ENCODE measurements at places on chromosomes 5 and 9. TPM values are rescaled to one million over a fixed set of nuclear protein-coding genes. Genes with fewer than 3 reads are reported as not detected.

DNA sequence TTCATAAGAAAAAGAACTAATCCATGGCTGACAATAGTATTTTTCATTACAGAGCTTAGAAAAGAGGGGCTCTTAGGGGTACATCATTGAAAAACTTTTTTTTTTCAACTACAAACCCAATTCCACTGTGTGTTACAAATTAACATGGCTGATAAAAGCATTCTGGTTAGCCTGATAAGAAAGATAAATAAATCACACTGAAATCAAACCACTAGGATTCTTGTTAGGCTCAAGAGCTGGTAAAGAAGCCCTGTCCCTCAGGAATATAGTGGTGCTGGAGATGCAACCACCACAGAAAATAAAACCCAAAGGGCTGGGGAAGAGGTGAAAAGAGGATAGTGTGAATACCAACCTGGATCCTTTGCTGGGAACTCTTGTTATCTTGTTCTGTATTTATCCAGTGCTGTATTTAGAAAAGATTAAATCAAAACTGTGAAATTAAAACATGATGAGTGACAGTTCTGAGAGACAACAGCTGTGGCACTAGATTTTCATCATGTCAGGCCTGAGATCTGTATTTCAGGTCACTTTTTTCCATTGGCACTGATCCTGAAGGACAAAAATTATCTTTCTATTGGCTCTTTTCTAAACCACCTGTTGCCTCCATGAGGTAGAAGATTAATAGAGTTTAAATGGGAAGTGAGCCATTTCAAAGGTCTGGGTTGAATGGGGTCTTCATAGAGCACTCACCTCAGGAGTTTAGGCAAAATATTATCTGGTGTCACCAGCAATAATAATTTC is 118.6 kb downstream of the ARRDC3 start:
- no peaks in the 10 kb centered on the region for H3K27me3 ChIP-seq
- H3K4me3 ChIP-seq = no peak overlapping the region
- no peak overlapping the region for H3K27ac ChIP-seq
- peaks cover 22% of the 10 kb centered on the region for H3K4me1 ChIP-seq
- no peaks in the 10 kb centered on the region for H3K36me3 ChIP-seq

GRCh38 chr5:169272111-169272510 is 28.8 kb downstream of the SLIT3 start:
- no peak overlapping the region for H3K27ac ChIP-seq
- no peaks in the 10 kb centered on the region for H3K27me3 ChIP-seq
- DNase-seq = no peak
- H3K4me3 ChIP-seq = no peak overlapping the region
- no peaks in the 10 kb centered on the region for H3K36me3 ChIP-seq

Gene KIF27
- 5.4 TPM for total RNA-seq

GRCh38 chr5:143213851-143214363 is 189.6 kb downstream of the NR3C1 start:
- peaks cover 46% of the 10 kb centered on the region for H3K4me1 ChIP-seq
- peaks cover 5% of the 10 kb centered on the region for H3K36me3 ChIP-seq
- peak overlapping the region; percentile 61 for H3K27ac ChIP-seq
- peak overlapping the region; percentile 61 for H3K4me3 ChIP-seq

- H3K27ac ChIP-seq = no peak overlapping the region
- H3K27me3 ChIP-seq = no peaks in the 10 kb centered on the region
- H3K36me3 ChIP-seq = no peaks in the 10 kb centered on the region
- no peak for DNase-seq
- no peak overlapping the region for H3K4me3 ChIP-seq
These were observed 12.2 kb upstream of the HSPB3 start for GRCh38 chr5:54443270-54443669.

DNA sequence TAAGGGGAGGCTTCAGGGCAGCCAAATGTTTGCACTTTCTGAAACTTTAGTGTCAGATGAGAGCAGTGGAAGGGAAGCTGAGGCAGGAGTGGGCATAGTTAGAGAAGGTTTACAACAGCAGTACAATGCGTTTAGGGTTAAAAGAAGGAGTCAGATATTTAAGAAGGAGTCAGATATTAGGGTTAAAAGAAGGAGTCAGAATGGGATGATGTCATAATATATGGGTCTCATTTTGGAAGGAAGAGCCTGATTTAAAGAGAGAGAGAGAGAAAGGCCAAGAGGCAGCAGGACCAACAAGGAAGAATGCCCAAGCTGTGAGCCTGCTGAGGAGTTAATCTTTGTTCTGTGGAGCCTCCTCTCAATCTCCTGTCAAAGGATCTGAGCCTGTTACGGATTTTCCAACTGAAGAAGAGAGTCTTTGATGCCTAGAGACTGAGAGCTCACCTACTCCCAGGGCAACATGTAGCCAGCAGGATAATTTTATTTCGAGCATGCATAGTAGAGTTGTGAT is 9.5 kb downstream of the ISL1 start:
- H3K27ac ChIP-seq = no peak overlapping the region
- H3K36me3 ChIP-seq = peaks cover 3% of the 10 kb centered on the region
- no peak for DNase-seq
- no peaks in the 10 kb centered on the region for H3K4me1 ChIP-seq
- H3K27me3 ChIP-seq = peaks cover 57% of the 10 kb centered on the region

- H3K27me3 ChIP-seq = no peaks in the 10 kb centered on the region
- no peak for DNase-seq
- H3K4me1 ChIP-seq = no peaks in the 10 kb centered on the region
- no peak overlapping the region for H3K4me3 ChIP-seq
These were observed 293.6 kb downstream of the FER start for GRCh38 chr5:109041317-109041716.

DNA sequence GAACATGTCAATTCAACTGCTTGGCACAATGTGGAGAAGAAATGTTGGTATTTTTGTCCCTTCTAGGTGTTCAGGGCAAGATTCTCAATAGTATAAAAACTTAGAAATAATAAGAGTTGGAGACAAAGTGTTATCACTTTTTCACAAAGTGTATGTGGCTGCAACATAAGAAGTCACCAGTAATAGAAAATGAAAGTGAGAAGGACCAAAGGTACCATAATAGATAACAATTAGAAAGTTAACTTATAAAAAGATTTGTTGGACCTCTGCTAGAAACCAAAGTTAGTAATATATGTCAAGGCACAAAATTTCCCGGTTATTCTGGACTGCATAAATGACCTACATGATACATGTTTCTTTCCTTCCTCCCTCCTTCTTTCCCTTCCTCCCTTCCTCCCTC is 1535.3 kb downstream of the EFNA5 start:
- no peaks in the 10 kb centered on the region for H3K27me3 ChIP-seq
- H3K4me1 ChIP-seq = no peaks in the 10 kb centered on the region
- H3K4me3 ChIP-seq = no peak overlapping the region
- DNase-seq = no peak

Gene ENC1
- total RNA-seq = 0.60 TPM

- H3K27ac ChIP-seq = no peak overlapping the region
- DNase-seq = no peak
- H3K36me3 ChIP-seq = no peaks in the 10 kb centered on the region
- no peaks in the 10 kb centered on the region for H3K4me1 ChIP-seq
- H3K27me3 ChIP-seq = no peaks in the 10 kb centered on the region
These were observed 19.5 kb upstream of the ASPN start for GRCh38 chr9:92501671-92502393.

Gene ZNF622
- 42.7 TPM for total RNA-seq

Gene IL7R
- 102 TPM for total RNA-seq

Gene PCDHGA11
- not detected for total RNA-seq

DNA sequence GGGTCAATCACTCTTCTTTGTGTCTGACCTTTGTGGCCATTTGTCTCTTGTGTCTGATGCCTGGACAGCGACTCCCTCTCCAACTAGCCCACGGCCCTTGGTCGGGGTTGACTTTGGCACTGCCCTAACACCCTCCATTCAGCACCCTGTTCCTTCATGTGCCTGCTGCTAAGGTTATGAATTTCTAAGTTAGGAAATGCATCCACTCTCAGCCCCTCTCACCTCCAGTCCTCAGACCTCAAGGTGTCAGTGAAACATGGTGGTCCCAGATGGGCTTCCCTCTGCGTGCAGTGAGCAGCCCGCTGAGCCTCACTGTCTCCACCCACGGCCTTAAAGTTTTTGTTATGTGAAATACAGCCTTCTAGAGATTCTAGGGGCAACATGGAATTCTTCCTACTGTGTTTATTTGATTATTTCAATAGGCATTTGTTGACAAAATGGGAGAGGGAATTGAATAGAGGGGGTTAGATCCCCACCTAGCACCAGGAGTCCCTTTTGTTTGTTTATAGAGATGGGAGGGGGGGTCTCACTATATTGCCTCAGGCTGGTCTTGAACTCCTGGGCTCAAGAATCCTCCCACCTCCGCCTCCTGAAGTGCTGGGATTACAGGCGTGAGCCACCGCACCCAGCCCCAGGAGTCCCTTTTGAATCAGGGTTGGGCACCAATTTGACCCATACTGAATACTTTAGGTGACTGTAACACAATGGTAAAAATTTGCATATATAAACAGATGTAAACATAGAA is 1.6 kb upstream of the GLIPR2 start:
- H3K27ac ChIP-seq = no peak overlapping the region
- no peak for DNase-seq
- H3K27me3 ChIP-seq = peaks cover 9% of the 10 kb centered on the region
